Activated CD4-positive, alpha-beta T cell treated with anti-CD3 and anti-CD28 coated beads, Interleukin-2, Interleukin-6, amounts not matched to agents 100 ng/mL and 50 ng/mL, durations not matched to agents 16 hours and 8 hours (primary cell): ENCODE measurements at places on chromosomes 11 and 22.

- no peak for DNase-seq
Measured at GRCh38 chr11:111400595-111400994, 21.5 kb upstream of the POU2AF1 start.

GRCh38 chr11:11351042-11351586 is 1.9 kb downstream of the CSNK2A3 start:
- DNase-seq: no peak

DNA sequence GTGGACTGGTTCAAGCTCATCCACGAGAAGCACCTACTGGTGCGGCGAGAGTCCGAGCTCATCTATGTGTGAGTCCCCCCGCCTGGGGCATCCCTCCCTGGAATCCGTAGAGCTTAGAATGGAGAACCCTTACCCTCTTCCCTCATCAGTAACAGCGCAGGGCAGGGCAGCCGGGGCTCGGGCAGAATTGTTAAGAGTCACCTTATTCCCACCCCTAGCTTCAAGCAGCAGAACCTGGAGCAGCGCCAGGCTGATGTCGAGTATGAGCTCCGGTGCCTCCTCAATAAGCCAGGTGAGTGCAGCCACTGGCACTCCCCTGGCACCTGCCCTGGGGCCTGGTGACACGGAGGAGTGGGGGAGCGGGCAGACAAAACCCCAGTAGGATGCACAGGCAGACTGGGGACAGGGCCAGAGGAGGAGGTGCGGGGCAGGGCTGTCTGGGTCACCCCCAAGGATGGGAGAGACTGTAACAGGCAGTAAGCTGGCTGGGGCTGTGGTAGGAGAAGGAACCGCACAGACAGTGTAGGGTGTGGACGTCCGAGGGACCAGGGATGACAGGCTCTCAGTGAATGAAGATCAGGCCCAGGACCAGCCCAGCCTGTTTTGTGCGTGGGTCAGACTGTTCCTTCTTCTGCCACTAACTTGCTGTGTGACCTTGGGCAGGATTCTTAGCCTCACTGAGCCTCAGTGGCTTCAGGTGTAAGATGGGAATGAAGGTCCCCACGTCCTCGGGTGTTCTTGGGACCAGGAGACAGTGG is 20.4 kb downstream of the C22orf23 start:
- no peak for DNase-seq

GRCh38 chr22:42972649-42973535 is 42.1 kb downstream of the PACSIN2 start:
- DNase-seq: no peak

DNA sequence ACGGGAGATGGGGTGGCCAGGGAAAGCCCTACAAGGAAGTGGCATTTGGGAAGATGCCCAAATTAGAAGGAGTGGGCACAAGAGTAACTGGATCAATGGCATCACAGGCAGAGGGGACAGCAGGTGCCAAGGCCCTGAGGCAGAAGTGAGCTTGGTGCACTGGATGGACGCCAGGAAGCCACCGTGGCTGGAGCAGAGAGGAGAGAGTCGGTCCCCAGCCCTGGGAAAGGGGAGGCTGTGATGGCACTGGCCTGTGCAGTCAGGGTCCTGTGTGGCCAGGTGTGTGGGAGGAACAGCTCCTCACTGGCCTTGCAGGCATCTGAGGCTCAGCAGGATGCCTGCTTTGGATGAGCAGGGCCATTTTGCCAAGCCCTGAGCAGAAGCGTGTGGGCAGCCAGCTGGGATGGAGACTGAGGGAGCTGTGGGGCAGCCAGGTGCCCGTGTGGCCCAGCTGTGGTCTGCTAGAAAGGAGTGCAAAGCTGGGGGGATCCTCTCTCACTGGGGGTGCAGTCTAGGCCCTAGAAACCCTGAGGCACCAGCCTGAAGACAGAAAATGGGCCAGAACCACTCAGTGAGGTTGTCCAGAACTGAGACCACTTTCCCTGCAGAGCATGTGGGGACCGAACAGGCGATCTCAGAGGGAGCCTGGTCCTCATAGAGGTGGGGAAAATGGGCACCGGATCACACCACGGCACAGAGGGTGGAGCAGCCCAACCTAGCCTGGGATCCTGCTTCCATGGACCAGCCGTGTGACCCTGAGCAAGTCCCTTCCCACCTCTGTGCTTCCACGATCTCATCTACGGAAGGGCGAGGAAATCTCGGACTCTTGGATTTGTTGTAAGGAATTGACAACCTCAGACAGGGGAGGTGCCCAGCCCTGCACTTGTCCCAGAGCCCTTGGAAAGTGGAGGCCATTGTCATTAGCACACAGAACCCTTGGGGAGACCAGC is 78.6 kb upstream of the RTL6 start:
- DNase-seq: no peak

- DNase-seq: no peak
Measured at GRCh38 chr11:60288531-60288930, 8.1 kb downstream of the MS4A4A start.

GRCh38 chr22:40220316-40221054 is 42.8 kb downstream of the TNRC6B start:
- no peak for DNase-seq

- DNase-seq: no peak
Measured at GRCh38 chr11:7967826-7968225, 2.6 kb upstream of the NLRP10 start.

GRCh38 chr11:59550368-59550841 is 39.1 kb downstream of the OR4D9 start:
- peak; percentile 97 for DNase-seq

DNA sequence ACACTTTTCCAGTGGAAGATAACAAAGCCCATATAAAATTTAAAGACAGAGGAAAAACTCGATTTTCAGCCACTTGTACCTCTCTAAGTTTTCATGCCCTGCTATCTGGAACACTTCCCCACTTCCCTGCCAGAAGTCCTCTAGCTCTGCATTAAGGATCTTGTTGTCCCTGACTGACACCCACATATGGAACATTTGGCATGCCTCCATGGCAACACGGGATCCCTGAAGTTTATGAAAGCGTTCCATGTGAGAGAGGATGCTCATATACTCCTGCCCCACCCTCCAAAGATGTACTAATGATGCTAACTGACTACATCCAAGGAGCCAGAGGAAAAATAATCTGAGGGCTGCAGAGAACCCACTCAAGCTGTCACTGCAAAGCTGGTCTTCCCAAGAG is 8.8 kb upstream of the C11orf91 start:
- DNase-seq: no peak

- no peak for DNase-seq
Measured at GRCh38 chr11:2302896-2303626, 1.2 kb downstream of the TSPAN32 start.

DNA sequence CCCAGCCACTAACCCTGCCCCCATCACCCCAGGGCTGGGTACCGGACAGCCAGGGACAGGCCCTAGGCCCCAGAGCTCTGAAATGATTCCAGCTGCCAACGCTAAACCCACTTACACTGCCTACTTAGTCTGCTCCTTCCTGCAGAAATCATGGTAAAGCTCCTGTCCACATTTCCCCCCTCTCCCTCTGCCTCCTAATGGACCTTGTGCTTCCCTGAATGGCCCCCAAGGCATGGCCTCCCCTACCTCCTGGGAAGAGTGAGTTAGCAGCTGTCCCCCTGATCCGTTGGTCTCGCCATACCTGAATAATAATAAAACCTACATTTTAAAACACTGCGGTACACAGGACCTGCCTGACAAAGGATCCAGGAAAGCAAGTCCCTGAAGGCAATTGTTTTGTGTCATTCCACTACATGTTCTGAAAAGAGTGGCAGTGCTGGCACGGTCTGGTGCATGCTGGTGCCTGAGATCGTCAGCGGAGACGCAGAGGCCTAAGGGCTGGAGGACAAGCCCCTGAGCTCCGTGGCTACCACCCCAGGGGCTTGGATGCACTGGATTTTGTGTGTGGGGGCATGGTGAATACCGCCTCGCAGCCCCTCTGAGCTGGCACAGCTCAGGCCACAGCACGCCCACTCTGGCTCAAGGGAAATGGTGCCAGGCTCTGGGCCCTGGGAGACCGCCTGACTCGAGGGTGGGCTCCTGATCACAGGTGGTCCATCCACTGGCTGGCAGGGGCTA is 186.3 kb downstream of the CTTN start:
- no peak for DNase-seq

- no peak for DNase-seq
Measured at GRCh38 chr11:8333376-8333775, 69.7 kb upstream of the LMO1 start.

- DNase-seq: no peak
Measured at GRCh38 chr11:134337051-134337450, 5.3 kb downstream of the GLB1L2 start.

DNA sequence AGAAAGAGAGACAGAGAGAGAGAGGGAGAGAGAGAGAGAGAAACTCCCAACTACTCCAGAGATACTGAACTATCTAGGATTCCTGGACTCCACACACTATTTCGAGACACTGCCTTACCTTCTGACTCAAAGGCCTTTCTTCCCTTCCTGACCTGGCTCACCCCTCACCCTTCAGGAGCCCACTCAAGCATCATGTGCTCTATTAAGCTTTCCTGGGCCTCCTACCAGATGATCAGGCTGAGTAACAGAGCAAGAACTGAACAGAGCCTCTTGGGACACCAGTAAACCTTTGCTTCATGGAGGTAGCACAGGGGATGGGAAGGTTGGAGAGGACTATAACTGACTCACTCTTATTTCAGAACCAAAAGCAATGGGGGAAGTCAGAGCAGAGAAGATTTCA is 31.4 kb downstream of the PLEKHA7 start:
- DNase-seq: no peak

DNA sequence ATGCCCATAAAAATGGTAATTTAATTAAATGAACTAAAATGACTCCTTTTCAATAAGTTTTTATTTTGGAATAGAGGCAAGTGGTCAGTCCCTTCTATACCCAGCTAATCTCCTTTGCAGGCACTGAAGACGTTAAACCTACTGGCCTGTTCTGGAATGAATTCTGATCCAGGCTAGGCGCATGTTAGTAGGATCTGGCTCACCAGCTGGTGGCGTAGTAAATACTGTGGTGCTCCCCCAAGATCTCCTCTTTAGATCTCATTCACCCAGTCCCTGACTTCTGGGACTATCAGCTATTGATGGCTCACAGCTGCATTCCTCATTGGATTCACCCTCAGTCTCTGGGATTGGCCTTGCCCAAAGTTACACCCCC is 173.7 kb upstream of the DDI1 start:
- DNase-seq: no peak
